Esophagus mucosa (tissue), 1 donor: ENCODE measurements at places on chromosomes 12 and 14. TPM values are rescaled to one million over a fixed set of nuclear protein-coding genes. Genes with fewer than 3 reads are reported as not detected.

SLC16A7 gene
- total RNA-seq = 52.4 TPM

AKAP3 gene
- 0.32 TPM for total RNA-seq

CMKLR1 gene
- 0.56 TPM for total RNA-seq

TPH2 gene
- total RNA-seq = not detected

SERPINA3 gene
- total RNA-seq = 22.9 TPM

LMO3 gene
- 0.24 TPM for total RNA-seq

SYCP3 gene
- total RNA-seq = 0.12 TPM

BCL2L14 gene
- 0.24 TPM for total RNA-seq

OR6C70 gene
- not detected for total RNA-seq

GLIPR1L1 gene
- total RNA-seq = not detected

GPR84 gene
- 0.16 TPM for total RNA-seq

TAS2R13 gene
- total RNA-seq = 0.44 TPM

EML1 gene
- total RNA-seq = 6.0 TPM

- peak; percentile 71 for ATAC-seq
Observed at GRCh38 chr12:122517877-122518276, 8.9 kb downstream of the RSRC2 start.

GRCh38 chr12:108704527-108704926 lies 26.8 kb downstream of the CORO1C start:
- ATAC-seq = no peak

DNA sequence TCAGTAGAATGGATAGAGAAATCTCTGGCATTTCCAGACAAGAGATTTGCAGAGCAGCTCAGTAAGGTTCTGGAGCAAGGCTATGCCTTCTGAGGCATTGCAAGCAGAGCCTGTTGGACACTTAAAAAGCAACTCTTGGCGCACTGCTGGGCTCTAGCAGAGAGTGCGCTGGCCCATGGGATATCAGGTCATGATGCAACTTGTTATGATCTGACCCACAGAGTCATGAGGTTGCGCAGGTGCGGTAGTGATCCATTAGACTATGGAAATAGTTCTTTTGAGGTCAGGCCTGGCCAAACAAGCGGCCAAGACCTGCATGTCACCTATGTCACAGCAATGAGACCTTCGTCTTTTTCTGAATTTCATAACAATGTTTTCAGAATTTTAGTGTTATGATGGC lies 168.6 kb downstream of the TMTC3 start:
- no peak for ATAC-seq

GRCh38 chr12:108849660-108850059 lies 7.7 kb downstream of the SSH1 start:
- no peak for ATAC-seq

GRCh38 chr12:57624441-57625220 lies 8.4 kb downstream of the B4GALNT1 start:
- ATAC-seq = no peak

DNA sequence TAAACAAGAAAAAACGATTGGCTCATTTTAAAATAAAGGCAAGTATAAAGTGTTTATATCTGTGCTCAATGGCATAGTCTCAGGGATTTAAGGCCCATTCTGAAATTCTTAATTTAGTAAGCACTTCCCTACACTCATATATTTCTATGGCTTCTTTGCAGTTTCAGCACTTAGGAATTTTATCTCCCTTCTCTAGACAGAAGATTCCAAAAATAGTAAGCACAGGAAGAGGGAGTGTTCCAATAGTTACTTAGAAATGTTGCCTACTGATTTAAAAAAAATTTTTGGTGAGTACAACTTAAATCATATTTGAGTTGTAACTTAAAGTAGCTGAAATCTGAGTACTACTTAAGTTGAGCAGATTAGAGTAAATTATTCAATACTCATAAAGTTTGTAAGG lies 19.8 kb downstream of the INSM2 start:
- ATAC-seq = no peak

GRCh38 chr14:102500713-102501112 lies 8.9 kb downstream of the ANKRD9 start:
- no peak for ATAC-seq

- no peak for ATAC-seq
Observed at GRCh38 chr14:69183735-69184134, 7.6 kb upstream of the EXD2 start.

DNA sequence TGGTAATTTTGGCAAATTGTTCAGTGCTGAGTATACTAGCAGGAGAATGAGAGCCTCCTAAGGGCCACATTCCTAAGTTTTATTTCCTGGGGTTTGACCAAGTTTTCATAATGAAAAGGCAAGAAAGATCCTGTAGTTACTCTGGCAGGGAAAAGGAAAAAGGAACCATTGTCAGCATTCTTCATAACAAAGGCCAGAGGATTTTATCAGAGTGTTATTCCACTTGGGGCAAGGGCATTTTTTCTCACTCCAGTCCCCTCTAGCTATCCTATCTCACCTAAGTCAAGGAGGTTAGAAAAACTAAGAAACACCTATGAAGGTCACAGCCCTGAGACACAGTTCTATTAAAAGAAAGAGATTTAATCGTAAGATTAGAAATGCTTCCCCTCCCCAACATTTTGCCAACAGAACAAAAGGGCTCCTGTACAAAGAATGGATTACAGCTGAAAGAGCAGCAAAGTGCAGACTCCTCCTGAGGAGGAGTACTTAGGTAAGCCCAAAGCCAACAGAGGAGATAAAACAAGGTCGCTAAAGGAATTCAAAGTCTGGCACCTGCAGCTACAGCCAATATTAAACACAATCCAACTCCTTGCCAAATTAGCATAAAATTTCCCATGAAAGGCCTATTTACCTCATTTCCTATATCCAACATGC lies 162.4 kb downstream of the GALC start:
- ATAC-seq = no peak

- no peak for ATAC-seq
Observed at GRCh38 chr12:112169161-112169872, 44.0 kb downstream of the TRAFD1 start.

DNA sequence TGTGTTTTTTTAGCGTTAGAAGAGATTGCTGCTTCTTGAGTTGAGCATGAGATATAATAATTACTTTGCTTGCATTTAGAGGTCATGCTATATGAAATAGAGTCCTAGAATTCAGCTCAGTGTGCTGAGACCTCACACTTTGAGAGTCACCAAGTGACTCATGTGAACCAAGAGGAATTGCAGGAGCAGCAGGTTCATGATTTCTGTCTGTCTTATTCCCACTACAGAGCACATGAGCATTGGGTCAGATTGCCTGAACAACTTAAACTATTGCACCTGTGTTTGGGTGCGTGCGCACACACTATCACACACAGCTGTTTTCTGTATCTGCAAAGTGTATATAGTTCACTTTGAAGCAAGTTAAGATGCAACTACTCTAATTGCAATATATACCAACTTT lies 109.3 kb downstream of the FGD4 start:
- ATAC-seq = peak; percentile 50

DNA sequence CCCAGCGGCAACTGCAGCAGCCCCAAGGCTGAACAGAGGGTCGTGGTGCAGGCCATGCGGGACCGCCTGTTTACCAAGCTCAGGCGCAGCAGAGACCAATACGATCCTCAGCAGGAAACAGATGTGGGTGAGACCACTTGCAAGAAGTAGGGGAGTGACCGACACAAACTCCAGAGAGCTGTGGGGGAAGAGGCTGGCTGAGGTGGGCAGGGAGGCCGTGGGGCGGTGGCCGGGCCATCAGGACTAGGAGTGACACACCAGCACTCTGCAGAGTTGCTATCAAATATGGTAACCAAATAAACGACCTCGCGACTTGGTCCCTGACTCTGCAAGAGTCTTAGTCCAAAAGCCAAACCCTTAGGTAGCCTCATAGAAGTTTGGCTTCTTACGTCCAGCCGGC lies 30.6 kb downstream of the AMN start:
- no peak for ATAC-seq

GRCh38 chr14:72685456-72685855 lies 208.4 kb downstream of the DPF3 start:
- ATAC-seq = no peak

DNA sequence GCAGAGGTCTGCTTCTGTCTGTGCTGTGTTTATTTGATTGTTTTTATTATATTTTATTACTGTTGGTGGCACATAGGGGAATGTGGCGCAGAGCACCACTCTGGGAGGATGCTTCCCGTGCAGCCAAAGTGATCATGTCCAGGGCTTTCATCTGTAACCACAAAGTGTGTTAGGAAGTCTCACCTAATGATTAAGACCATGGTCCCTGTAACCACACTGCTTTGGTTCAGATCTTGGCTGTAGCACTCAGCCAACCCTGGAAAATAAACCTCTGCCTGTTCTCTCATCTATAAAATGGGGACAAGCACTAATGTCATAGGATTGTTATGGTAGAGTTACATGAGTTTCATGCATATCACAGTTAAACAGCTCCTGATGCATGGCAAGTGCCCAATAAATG lies 1.9 kb downstream of the RESF1 start:
- ATAC-seq = no peak

DNA sequence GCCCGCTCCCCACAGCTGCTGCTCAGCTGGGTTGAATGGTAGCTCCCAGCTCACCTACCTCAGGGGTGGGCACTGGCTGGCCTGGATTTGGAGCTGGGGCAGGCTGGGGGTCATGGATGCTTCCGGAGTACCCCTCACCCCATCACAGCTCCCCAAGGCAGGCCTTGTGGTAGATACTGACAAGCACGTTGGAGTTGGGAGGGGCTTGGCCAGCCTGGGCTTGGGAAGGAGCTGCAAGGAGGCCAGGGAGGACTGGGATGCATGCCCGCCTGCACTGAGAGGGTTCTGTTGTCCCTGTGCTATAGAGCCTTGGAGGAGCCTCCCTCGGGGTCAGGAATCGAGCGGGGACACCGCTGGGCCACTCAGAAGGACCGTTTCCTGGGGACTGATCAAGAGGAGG lies 14.2 kb downstream of the TMEM63C start:
- no peak for ATAC-seq

DNA sequence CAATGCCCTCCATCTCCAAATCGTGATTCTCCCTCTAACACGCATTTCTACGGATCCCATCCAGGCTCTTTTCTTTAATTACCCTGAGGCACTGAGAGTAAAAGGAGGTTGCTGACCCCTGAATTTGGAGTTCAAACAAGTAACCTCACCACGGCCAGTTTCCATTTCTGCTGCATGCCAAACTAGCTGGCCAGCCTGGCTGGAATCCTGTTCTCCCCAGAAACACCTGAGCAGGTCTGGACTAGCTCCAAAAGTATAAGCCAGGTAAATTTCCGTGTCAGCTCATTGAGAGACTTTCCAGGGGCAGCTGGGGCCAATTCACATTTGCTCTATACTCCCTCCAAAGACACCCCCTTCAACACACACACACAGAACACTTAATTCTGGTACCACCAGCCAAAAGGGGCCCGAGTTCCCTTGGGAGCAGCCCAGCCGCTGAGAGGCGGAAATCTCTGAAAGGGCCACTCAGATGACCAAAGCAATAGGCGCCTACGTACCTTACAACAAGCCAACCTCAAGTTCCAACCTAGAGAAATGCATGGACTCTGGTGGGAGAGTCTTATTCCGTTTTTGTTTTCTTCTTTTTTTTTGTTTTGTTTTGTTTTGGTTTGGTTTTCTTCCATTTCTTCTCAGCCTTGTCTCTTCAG lies 131.4 kb downstream of the NDUFA12 start:
- no peak for ATAC-seq

DNA sequence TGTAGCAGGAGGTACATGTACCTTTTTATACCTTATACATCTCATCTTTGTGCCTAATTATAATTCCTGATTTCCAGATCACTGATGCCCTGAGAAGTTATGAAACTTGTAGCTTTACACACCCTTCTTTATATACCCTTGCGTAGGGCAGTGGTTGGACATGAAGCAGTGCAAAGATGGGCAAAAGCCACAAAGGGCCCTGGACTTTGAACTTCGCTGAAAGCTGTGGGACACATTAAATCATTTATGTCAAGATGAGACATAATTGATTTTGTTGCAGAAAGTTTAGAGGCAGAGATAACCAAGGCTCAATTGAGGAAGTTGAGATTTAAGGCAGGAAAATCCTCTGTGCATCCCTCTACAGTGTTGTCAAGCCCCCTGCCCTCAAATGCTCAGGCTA lies 170.0 kb downstream of the SLC2A13 start:
- no peak for ATAC-seq

GRCh38 chr12:92134638-92135274 lies 10.9 kb downstream of the BTG1 start:
- peak; percentile 40 for ATAC-seq

DNA sequence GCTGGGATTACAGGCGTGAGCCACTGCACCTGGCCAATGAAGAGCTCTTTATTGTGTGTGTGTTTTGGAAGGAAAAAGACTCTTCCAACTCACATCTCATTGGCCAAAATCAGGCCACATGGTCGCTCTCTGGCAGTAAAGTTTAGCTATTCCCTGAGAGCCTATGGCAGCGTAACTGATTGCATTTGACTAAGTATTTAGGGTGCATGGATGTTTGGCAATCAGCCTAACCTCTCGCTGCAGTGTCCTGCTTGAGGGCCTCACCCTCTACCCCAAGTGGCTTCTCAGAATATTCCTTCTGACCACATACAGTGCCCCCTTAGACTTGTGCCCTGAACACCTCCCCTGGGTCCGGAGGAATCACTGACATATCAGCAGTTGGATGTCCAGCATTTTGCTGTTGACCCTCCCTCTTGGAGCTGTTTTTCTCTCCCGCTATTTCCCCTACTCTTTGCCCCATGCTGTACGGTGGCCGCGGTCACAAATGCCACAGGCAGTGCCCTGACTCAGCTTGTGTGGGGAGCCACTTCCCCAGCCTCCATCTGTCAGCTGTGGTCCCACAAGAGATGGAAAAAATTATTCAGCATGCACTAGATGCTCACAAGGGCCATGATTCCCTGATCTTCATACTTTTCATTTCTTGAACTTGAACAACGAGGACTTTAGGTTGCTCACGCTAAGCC lies 9.5 kb downstream of the PHETA1 start:
- no peak for ATAC-seq

- peak; percentile 82 for ATAC-seq
Observed at GRCh38 chr12:118107011-118107410, 3.2 kb upstream of the VSIG10 start.

DNA sequence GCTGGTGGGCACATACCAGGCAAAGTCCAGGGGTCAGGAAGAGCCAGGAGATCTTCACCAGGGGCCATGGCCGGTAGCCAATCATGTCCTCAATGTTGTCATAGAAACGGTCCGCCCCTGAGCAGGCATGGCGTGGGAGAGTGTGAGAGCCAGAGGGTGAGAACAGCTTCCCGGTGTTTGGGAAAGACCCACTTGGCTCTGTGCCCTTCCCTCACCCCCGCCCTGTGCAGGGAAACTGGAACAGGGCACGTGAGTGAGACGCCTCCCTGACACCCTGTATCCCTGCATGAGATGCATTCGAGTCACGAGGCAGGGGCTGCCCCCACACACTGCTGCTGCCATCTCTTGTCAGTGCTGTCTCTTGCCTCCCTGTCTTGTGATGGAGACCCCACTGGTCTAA lies 20.7 kb downstream of the SLC6A12 start:
- ATAC-seq = no peak

GRCh38 chr12:67355428-67356379 lies 86.5 kb downstream of the CAND1 start:
- ATAC-seq = no peak

DNA sequence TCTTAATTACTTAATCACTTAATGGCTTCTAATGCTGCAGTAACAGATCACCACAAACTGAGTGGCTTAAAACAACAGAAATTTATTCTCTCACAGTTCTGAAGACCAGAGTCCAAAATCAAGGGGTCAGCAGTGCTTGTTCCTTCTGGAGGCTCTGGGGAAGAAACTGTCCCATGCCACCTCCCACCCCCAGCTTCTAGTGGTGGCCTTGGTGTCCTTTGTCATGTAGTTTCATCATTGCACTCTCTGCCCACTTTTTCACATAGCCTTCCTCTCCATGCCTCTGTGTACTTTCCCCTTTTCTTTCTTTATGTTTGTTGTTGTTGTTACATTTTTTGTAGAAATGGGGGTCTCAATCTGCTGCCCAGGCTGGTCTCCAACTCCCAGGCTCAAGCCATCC lies 16.1 kb upstream of the UBC start:
- ATAC-seq = no peak

GRCh38 chr12:71536279-71536938 lies 96.8 kb downstream of the LGR5 start:
- no peak for ATAC-seq
